ENCODE measurements at places on chromosomes 7 and 10. TPM values are rescaled to one million over a fixed set of nuclear protein-coding genes. Genes with fewer than 3 reads are reported as not detected.

Gene HTR7
- total RNA-seq, result not detected

Gene CYP2C8
- not detected for total RNA-seq

DNA sequence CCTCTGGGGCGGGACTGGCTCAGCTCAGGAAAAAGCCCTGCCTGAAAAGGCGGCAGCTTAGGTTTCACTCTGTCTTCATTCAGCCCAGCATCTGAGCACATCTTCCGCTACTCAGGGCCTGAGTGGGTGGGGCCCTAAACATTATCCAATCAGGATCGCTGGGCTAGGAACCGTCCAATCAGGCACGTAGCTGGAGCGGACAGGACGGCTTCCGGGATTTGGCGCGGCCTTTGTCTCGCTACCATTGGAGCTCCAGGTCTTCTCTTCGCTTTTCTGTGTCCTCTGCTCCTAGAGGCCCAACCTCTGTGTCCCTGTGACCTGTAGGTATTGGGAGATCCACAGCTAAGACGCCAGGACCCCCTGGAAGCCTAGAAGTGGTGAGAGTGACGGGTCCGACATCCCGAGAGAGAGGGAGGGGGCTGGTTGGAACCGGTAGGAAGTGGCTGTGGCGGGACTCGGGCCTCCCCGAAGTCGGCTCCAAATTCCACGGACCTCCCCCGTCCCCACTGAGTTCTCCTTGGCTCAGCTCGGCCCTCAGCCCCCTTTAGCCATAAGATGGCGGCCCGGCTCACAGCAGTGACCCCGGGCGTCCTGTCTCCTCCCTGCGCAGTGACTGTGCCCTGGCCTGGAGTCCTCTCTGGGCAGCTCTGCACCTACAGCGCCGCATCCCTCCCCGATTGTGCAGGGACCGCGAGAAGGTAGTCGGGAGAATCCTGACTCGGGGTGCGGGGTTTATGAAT is 99.1 kb downstream of the ZNF680 start:
- DNase-seq, result no peak

- DNase-seq, result no peak
These were observed 86.2 kb upstream of the DDC start for GRCh38 chr7:50651271-50651989.

GRCh38 chr10:20767028-20767427 is 130.1 kb downstream of the NEBL start:
- DNase-seq, result peak; percentile 55

Gene AGAP9
- 2.6 TPM for total RNA-seq

Gene LUC7L2
- 37.5 TPM for total RNA-seq

DNA sequence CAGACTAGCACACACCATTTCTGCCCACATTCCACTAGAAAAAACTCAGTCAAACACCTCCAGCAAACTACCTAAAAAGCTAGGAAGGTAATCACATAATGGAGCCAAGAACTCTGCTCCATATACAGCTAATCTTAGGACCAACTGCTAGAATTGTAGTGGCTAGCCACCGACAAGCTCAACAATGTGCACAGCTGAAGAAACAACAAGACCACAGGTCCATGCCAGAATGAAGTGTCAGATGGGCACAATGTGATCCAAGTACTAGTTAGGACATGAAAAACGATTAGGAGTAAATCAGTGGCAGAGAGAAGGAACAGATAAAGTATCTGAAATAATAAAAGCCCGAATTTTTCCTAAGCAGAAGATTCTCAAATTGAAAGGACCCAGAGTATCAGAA is 38.6 kb downstream of the TMEM106B start:
- DNase-seq, result no peak

DNA sequence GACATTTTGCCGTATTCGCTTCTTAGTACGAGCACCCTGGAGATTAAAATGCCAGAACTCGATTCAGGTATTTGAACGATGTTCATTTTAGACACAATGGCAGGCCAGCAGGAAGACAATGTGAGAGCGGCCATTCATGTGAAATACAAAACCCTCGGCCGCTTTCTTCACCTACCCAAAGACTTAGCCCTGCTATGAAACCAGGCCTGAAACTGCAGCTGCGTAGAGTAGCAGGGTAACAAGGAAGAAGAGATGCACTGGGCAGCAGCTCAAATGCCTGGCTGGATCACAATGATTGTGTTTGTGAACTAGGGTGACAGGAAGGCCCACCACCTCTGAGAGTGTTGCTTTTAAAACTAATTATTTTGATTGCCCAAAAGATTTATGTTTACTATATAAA is 234.8 kb downstream of the TRIL start:
- no peak for DNase-seq

GRCh38 chr7:157499121-157499834 is 162.5 kb downstream of the DNAJB6 start:
- no peak for DNase-seq

Gene CDNF
- total RNA-seq, result not detected

DNA sequence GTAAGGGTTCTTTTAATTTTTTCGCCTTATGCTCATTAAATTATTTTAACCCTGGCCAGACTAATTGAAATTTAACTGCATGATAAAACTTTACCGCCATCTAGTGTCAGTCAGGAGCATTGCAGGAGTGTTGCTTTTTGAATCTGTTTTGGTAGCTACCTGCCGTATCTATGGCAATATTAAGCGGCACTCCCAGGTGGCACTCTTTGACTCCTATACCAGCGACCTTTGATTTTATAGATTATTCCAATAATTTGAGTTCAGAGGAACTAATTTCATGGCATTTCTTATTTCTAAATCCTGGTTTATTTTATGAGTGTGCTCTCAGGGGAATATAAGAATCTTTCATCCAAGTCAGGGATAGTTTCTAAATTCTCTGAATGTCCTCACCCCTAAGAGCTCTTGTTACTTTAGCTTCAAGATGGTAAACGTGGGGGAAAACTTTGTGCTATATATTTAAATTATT is 198.9 kb downstream of the REEP3 start:
- DNase-seq, result peak; percentile 58

Gene CHAT
- total RNA-seq, result not detected

Gene WDR91
- 19.4 TPM for total RNA-seq

DNA sequence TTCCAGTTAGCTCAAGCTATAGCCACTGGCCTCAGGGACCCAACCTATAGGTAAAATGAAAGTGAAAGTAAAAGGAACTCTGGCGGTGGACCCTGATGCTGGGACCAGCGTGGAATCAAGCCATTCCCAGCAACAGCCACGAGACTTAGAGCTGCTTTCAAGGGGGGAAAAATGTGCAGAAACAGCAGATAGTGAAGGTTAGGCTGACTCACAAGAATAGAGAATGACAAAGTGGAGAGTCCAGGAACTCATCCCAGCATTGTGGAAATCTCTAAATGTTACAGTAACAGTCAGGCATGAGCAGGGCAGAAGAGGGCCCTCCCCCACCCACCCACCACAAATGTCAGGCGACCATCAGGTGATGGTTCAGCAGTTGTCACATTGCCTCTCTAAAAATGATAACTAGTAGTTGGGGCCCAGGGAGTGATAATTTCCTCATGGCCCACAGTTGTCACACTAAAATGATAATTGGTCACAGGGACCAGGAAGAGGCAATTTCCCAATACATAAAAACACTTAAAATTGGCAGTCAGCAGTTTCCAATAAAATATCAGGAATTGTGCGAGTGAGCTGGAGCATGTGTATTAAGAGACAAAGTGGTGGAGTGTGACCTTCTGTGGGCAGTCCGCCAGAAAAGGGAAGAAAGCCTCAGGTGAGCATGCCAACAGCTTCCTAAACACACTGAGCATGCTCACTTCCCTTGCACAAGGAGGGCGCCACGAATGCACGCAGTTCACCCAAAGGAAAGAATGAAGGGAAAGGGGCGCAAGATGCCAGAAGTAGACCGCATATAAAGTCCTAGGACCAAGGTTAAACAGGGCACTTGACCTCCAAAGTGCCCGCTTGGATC is 129.8 kb upstream of the PPP1R3A start:
- peak; percentile 33 for DNase-seq

DNA sequence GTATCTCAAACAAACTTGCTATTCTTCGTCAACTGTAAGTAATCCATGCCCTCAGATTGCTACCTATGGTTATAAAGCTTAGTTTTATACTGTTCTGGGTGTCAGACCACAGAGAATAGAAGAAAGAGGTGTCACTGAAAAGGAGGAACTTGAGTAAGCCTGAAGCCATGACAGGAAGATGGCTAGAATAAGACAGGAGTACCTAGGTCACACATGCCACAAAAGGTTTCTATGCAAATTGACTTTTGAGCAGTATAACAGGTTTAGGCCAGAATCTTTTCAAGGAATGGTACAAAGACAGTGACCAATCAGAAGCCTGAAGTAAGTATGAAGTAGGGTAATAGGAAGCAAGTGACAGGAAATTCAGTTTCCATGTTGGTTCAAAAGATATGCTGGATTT is 23.5 kb downstream of the FBXW4 start:
- no peak for DNase-seq

GRCh38 chr7:152342796-152343195 is 93.0 kb downstream of the KMT2C start:
- DNase-seq, result no peak

DNA sequence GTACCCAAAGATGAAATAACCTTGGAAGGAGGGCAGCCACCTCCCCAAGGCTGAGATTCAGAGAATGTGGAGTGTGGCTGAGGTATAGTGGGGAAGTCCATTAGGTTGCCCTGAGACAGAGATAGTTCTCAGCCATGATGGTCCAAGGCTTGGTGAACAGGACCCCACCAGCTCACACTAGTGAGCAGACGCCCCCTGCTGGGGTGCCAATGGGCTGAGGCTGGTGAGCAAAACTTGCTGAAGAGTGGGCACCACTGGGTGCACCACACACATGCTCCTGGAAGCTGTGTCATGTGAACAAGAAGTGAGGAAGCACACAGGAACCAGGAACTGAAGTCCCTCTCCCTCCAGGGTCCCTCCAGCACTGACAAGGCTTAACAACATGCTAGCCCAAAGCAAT is 8.9 kb downstream of the FBXL13 start:
- DNase-seq, result no peak

DNA sequence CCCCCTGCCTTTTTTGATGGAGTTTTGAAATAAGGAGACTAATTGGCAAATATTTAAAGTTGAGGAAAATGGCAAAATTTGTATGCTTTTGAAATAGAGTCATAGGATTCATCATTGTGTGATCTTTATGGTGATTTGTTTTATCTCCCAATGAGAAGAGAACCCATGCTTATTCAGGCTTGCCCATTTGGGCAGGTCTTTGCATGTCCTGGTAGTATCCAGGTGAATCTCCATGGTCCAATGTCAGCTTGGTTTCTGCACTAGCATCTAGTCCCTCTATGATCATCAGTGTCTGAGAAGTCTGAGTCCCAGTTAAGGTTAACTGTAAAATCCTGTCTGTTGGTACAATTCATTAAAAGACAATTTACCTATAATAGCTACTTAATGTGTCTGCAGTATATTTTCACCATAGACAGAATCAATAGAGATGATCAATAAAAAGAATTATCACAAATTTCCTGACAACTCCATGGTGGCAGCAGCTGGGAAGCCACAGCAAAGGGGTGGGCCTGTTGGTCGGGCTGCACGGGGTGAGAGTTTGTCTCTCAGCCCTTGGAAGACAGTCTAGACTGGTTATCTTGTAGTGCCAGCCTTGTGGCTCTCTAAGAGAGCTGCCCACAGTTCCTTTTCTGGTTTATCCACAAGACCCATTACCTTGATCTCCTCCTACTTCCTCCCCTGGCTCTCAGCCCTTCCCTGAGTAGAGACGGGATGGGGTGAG is 22.2 kb upstream of the BMPER start:
- DNase-seq, result no peak

- DNase-seq, result no peak
These were observed 89.6 kb downstream of the PPP1R17 start for GRCh38 chr7:31776616-31777015.

- DNase-seq, result peak; percentile 30
These were observed 735 bp downstream of the ZNF394 start for GRCh38 chr7:99499371-99499720.

GRCh38 chr10:25556457-25556856 is 377.6 kb upstream of the MYO3A start:
- no peak for DNase-seq

GRCh38 chr7:90432752-90433151 is 29.5 kb downstream of the CLDN12 start:
- no peak for DNase-seq

DNA sequence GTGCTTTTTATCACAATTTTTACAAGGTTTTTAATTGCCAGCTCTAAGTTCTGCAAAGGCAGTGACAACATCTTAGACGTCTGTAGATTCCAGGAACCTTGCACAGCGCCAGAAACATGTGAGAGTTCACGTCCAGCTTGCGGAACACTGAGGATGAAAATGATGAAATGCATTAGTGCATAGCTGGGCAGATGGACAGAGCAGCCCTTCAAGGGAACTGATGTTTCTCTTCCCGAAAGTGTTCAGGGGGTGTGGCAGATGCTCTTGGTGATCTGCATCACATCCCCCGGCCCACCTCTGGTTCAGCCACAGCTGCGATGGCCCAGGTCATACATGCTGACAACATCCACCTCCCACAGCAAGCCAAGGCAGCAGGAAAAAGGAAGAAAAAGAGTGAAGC is 40.9 kb downstream of the ITIH5 start:
- no peak for DNase-seq

DNA sequence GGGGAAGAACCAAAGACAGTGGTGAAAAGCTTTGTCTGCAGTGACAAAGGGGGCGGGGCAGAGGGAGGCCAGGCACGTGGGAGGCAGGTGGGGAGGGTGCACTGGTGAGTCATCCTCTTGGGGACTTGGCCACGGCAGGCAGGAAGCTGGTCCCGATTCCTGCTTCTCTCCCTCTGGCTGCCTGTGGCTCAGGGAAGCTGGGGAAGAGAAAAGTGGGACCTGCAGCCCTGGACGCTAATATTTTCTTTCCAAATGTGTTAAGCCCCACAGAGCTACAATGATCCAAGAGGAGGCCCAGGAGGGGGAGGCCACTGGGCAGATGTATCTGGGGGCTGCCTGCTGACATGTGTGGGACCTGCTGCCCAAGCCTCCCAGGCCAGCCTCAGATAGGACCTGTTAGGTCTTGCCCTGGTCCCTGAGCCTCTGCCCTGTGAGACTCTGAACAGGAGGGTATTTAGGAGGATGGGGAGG is 231.8 kb downstream of the KCNMA1 start:
- DNase-seq, result peak; percentile 78

DNA sequence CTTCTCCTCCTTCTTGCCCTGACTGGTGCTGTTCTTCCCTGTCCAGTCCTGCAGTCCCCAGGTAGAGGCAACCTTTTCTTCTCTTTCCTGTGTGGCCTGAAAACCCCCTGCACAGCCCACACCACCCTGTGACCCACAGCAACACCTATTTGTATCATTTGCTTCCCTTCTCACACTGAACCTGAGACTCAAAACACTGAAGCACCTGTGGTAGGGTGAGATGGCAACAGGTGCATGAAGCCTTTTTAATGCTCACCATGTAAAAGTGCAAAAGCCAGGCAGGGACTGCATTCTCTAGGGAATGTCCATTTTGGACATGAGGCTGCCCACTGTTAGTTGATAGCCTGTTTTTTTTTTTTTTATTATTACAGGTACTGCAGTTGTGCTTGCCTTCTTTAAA is 71.4 kb downstream of the LRMDA start:
- no peak for DNase-seq

Gene FKBP6
- total RNA-seq, result not detected

Measured in Caki2 (cell line).